ENCODE measurements at places on chromosomes 11 and 22.

GRCh38 chr11:111765320-111765983 is 737 bp downstream of the PPP2R1B start:
- no peak for DNase-seq

GRCh38 chr11:12745787-12746186 is 71.6 kb downstream of the TEAD1 start:
- DNase-seq = no peak

GRCh38 chr11:101478587-101479369 is 105.0 kb downstream of the TRPC6 start:
- DNase-seq = no peak

GRCh38 chr11:83455356-83455755 is 169.2 kb upstream of the CCDC90B start:
- DNase-seq = no peak

DNA sequence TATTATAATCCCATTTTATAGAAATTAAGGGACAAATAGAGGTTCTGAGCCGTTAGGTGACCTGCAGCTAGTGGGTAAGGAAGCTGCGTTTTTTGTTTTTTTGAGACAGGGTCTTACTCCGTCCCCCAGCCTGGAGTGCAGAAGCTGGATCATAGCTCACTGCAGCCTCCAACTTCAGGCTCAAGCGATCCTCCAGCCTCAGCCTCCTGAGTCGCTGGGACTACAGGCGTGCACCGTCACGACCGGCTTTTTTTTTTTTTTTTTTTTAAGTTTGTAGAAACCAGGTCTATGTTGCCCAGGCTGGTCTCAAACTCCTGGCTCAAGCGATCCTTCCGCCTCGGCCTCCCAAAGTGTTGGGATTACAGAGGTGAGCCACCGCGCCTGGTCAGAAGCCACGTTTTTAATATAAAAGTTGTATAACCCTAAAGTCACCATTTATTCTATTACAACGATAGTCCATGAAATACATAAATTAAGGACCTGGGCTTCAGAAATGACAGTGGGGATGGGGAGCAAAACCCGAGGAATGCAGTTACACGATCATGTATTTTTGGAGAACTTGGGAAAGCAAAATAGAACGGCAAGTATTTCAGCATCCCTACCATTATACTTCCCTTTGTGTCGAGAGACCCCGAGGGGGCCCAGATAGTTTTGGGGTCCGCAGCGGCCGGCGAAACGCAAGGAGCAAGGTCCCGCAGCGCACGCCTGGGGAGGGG is 638 bp downstream of the SAAL1 start:
- no peak for DNase-seq

DNA sequence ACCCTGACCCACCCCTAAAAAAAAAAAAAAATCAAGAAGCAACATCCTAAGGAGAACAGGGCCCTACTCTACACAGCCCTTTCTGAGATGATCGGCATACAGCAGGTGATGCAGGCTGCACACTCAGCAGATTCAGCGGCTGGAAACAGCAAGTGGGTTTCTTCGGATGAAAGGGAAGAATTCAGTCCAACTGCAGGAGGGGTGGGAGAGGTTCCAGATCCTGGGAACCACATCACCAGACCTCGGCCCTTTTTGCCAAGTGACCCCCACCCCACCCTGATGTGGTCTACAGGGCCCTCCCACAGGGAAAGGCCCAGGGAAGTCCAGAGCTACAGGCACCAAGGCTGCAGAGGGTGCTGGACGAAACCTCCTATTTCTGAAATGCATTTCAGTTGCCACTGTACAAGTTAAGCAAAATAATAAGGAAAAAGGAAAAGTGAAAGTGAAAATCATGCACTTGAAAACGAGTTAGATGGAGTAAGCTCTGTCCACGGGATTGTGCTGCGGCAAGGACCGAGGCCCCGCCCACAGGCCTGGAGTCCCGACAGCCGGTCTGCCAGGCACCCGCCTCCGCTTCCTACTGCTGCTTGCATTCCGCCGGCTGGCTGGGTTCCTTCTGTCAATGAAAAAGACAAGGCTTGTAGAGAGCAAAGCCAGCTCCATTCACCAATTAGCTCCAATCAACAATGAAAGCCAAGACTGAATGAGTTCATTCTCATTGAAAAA is 16.0 kb upstream of the PHLDA2 start:
- DNase-seq = peak; percentile 59

DNA sequence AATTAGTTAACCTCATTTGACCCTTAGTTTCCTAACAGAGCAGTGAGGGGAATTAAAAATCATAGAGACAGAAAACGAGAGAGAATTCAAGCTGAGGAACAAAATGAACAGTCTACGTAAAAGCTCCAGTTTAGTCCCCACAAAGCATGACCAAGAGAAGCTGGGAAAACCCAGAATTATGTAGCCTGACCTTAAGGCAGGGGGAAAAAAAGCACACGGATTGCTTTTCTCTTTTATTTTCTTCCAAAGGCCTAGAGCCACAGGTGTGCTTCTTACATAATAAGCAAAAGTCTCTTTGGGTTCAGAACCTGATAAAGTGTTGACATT is 514 bp upstream of the AMBRA1 start:
- no peak for DNase-seq

GRCh38 chr22:28955817-28956216 is 72.4 kb downstream of the ZNRF3 start:
- DNase-seq = no peak

- no peak for DNase-seq
Measured at GRCh38 chr11:109433753-109434256, 11.8 kb downstream of the C11orf87 start.

GRCh38 chr11:62726915-62727164 is 417 bp downstream of the HNRNPUL2 start:
- no peak for DNase-seq

GRCh38 chr11:3095712-3096361 is 38.6 kb upstream of the CARS1 start:
- DNase-seq = peak; percentile 14

DNA sequence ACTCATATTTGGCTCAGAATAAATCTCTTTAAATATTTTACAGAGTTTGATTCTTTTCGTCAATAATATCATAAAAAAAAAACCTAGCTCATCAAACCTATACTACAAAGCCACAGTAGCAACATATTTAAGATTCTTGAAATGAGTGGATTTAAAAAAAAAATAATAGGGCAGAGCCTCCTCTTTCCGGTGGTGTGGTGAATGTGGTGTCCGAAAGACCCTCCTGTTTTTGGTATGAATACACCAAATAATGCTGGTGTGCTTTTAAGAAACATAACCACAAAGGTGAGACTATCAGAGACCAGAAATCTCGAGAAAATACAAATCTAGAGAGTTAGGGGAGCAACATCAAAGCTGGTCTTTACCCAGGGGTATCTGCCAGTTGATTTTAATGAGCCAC is 342.6 kb downstream of the TBC1D22A start:
- DNase-seq = no peak

DNA sequence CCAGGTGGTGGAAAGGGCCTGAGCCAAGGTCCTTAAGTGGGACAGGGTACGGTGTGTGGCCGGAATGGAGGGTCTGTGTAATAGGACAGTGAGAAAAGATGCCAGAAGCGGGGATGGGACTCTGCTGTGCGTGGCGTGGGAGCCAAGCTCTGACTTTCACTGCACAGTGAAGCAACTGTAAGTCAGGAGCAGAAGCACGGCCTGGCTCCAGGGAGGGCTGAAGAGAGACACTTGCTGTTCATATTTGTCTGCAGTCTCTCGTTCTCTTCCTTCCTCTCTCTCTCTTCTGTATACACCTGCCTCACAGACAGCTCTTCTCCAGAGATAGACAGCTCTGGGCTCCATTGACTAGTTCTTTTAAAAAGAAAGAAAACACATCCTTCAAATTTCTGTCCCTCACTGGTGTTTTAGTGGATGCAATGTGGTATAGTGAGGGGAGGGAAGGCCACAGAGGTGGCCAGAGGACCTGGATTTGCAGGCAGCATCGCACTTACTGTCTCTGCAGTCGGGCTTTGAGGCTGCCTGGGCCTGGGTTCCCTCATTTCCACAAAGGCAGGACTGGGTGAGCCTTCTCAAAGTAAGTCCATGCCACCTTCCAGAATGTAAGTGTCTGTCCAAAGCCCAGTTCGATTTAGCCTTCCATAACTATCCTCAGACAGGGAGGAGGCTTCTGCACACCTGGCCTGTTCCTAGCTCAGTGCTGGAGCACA is 2.1 kb downstream of the IL17RA start:
- DNase-seq = no peak

GRCh38 chr11:1926156-1927025 is 6.9 kb downstream of the TNNT3 start:
- no peak for DNase-seq

DNA sequence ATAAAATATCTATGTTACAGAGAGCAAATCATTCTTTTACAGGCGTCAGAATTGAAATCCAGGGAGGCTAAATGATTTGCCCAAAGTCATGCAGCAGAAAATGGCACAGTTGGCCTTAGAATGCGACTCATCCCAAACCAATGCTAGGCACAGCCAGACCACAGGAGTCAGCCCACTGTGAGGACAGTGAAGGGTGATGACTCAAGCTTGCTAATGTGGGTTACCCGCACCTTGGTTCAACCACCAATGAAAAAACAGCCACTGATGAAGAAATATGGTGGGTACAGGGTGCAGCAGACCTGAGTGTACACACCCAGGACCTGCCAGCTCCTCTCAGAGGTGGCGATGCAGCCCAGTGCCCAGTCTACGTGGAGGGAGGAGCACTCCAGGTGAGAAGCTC is 89.7 kb downstream of the ZC3H12C start:
- DNase-seq = no peak

GRCh38 chr11:76553554-76554476 is 109.0 kb downstream of the EMSY start:
- no peak for DNase-seq

- no peak for DNase-seq
Measured at GRCh38 chr22:42646569-42647525, 2.3 kb downstream of the CYB5R3 start.

- no peak for DNase-seq
Measured at GRCh38 chr22:27107824-27108223, 450.4 kb downstream of the MIAT start.

DNA sequence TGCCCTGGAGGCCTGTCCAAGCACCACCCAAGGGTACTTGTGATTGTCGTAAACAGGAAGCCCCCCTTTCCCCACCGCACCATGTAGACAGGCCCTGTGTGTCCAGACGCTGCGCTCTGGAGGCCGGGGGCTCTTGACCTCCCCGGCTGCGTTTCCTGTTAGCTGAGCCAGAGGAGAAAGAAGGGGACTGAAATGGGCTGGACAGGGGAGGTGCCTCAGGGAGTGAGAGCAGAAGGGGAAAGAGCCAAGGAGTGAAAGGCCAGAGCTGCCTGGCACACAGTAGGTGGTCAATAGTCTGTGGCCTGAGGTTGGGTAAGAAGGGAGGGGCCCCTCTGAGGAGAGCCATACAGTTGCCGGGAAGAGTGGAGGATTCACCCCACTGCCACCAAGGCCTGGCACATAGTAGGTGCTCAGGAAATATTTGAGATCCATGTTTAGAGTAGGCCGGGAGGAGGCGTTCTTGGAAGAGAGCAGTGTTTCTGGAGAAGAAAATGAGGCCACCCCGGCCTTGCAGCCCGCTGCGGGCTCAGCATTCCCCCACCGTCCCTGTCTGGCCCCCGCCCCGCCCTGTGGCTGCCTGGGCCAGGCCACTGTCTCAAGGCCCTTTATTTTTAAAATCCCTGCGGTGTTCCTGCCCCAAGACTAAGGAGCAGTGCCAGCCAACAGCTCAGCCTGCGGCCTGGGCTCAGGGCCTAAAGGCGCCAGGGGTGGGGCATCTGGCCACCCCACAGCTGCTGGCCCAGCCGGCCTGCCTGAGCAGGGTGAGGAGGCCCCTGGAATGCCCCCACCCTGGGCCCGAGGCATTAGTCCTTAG is 13.6 kb upstream of the CDC42EP1 start:
- no peak for DNase-seq

DNA sequence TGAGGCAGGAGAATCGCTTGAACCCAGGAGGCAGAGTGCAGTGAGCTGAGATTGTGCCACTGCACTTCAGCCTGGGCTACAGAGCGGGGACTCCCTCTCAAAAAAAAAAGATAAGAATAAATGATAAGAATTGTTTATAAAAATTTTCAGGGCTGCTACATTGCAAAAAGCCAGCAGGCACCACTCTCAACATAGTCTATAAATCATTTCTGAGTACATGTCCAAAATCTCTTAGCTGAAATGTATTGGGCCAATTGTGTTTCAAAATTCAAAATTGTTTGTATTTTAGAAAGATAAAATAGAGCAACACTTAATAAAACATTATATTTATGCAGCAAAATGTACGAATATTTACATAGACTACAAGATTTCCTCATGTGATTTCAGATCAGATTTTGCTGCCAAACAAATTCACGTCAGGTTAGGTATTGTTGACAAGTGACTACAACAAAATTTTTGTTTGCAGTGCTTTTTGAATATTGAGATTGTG is 13.9 kb downstream of the PGR start:
- DNase-seq = no peak

DNA sequence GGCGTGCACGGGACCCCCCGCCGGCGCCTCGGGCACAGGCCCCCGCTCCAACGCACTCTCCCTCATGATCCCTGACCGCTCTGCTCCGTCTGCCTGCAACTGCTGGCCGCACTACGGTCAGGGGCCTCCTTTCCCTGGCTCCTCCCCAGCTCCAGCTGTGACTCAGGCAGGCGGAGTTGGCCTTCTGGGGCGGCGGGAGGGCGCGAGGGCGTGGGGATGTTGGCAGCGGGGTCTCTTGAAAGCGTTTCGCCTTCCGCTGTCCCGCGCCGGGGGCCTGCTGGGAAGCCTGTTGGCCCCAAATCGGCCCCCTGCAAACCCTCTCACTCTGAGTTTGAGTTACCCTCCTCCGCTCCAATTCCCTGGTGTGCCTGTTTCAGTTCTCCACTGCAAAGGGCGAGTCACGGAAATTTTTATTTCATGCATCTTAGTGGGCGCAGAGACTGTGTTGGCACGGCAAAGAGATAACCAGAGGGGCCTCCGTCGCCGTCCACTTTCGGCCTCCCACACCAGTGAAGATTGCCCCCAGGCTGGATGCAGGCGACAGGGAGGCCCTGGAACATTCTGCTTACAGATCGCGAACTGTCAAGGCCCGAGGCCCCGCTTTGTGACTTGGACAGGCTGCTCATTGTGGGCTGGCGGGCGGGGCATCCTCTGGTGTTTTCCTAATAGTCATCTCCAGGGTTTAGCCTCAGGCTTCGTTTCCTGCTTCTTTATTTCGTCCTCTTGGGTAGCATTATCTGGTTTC is at the start of gene CAVIN3:
Gene CAVIN3 (minus strand): TSS at position 91 of the 745 bp plus-strand sequence. CDS start 25 bp downstream, at position 66.
- peak; percentile 45 for DNase-seq

DNA sequence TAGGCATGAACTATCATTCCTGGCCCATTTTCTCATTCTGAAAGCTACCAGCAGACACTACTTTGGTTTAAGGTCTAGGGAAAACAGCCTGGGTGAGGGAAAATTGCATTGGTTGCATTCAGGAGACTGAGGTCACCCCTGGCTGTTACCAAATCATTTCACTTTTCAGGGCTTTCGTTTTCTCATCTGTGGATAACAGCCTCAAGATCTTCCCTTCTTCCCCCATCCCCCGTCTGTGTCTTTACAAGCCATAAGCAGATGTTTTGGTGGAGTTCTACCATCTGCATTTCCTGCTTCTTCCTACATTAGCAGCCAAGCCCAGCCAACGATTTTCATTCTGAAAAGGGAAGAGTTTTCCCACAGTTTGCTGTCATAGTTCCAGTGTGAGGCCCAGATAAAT is 130.4 kb downstream of the HIPK3 start:
- DNase-seq = no peak
